Activated naive CD8-positive, alpha-beta T cell treated with anti-CD3 and anti-CD28 coated beads, Interleukin-2, amount 50 U/mL, for 16 hours (primary cell): ENCODE measurements at places on chromosomes 16 and 17.
A peak's percentile ranks its signal among the peaks of the same experiment; 100 is the strongest.

- no peak for DNase-seq
Measured at GRCh38 chr17:62700964-62701705, 73.7 kb downstream of the MRC2 start.

DNA sequence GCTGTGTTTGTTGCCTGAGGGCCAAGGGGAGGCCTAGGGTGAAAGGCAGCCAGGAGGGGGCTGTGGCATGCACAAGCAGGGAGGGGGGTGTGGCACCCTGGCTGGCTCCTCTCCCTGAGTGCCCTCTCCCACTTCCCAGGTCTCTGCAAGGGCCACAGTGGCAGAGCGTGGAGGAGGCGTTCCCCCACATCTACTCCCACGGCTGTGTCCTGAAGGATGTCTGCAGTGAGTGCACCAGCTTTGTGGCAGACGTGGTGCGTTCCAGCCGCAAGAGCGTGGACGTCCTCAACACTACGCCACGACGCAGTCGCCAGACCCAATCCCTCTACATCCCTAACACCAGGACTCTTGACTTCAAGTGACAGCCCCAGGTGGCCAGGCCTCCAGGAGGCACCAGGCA is 3.5 kb upstream of the TCF25 start:
- DNase-seq, result no peak

- DNase-seq, result peak; percentile 83
Measured at GRCh38 chr17:39636927-39637736, at the start of gene STARD3. Gene STARD3 (plus strand): TSS chr17:39637144. CDS start chr17:39653532, 16,388 bp downstream.

DNA sequence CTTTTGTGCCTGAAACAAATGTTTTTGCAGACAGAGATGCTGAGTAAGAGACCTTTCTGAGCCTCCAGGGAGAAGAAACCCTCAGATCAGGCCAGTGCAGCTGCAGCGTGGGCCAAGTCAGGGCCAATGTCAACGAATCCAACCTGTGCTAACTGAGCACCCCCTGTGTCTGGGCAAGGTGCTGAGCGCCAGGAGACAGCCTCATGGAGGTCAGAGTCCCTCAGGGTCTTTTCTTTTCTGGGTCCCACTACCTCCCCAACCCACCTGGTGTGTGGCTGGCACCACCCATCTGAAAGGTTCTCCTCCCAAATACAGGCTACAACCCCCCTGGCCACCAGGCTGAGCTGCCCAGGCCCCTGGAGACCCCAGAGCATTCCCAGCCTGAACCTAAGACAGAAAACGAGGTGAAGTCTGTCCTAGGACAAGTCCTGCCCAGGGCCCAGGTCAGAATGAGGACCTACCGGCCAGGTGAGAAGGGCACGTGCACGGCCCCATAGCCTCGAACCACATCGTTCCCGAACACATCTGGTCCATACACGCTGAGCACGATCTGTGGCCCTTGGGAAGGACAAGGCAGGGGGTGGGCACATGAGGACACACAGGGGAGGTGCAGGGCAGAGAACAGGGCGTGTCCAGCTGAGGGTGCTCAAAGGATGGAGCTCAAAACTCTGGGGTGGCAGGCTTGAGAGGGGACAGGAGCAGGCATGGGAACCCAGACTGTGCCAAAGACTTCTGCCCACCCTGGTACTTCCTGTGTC is 15.0 kb downstream of the B9D1 start:
- no peak for DNase-seq

- no peak for DNase-seq
Measured at GRCh38 chr17:34811561-34811960, 149.7 kb downstream of the CCT6B start.
